ENCODE measurements at places on chromosomes 7 and 10.

- DNase-seq: no peak
Measured at GRCh38 chr7:81296726-81297125, 377.9 kb upstream of the SEMA3C start.

DNA sequence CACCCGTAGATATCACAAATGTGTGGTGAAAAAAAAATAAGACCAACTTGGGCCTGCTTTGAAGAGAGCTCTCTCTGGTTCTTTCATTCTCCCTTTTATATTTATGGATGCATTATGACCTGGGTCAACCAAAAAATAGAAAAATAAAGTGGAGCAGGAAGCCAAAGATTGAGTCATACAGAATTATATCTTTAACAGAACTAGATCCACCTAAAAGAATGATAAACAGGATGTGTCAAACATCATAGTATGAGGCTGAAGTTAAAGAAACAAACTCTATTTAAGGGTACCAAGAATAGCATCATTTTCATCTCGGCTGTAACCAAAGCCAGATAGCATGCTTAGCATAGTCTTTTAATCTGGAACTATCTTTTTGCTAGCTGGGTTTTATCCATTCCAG lies 28.8 kb upstream of the NMT2 start:
- DNase-seq: no peak

DNA sequence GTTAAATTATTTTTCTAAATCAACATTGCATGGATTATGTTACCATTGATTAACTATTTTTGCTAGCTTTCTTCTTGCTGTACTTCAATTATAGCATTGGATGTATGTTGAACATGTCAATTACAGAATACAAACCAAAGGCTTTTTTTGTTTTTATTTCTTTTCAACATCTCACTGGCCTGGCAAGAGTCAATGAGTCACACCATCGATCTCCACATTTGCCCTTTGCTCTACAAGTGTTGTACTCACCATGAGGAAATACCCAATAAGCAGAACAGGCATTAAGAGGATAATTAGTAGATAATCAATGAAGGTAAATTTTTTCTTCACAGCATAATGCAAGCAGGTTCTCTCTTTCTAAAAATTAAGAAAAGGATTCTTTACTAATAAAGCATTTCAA lies 23.3 kb downstream of the ANKRD22 start:
- no peak for DNase-seq

DNA sequence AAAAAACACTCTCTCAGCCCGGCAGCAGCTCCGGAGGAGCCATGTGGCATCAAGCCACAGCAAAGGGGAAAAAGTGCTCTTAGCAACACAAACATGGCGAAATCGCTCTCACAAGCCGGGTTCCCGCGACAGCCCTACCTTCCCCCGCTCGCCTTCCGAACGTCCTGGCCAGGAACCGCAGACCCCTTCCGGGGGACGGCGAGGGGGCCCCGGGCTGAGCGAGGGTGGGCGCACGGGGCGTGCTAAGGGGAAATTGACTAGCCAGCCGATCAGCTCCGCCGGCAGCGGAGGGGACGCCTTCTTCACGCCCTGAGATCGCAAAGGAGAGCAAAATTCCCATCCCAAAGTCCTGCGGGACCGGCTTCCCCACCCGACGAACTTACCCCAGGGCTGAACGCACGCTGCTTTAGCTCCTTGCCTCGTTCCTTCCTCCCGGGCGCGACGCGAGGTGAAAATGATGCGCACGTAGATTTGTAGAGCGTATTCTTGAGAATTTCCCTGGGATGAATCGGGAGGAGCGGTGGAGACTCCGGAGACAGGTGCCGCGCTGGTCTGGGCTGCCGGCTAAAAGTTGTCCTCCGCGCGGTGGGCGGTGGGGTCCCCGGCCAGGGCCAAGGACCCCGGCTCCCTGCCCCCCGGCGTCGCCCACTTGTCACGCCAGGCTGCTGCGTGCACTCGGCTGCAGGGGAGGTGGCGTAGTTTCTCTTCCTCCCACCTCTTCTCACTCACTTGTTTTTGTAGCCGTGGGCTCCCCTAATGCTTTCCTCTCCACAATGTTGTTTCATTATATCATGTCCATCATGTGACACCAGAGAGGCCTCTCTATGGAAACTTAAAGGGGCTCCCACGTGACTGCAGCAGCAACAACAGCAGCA lies 220.1 kb upstream of the MKLN1 start:
- peak; percentile 47 for DNase-seq

- DNase-seq: no peak
Measured at GRCh38 chr10:24209432-24209771, 464 bp downstream of the KIAA1217 start.

GRCh38 chr10:53664282-53665019 lies 891.9 kb upstream of the MBL2 start:
- no peak for DNase-seq

GRCh38 chr7:3140834-3141233 lies 97.2 kb upstream of the CARD11 start:
- DNase-seq: no peak

- DNase-seq: no peak
Measured at GRCh38 chr7:155980841-155981240, 168.6 kb upstream of the SHH start.
